ENCODE measurements at places on chromosomes 7 and 10.

DNA sequence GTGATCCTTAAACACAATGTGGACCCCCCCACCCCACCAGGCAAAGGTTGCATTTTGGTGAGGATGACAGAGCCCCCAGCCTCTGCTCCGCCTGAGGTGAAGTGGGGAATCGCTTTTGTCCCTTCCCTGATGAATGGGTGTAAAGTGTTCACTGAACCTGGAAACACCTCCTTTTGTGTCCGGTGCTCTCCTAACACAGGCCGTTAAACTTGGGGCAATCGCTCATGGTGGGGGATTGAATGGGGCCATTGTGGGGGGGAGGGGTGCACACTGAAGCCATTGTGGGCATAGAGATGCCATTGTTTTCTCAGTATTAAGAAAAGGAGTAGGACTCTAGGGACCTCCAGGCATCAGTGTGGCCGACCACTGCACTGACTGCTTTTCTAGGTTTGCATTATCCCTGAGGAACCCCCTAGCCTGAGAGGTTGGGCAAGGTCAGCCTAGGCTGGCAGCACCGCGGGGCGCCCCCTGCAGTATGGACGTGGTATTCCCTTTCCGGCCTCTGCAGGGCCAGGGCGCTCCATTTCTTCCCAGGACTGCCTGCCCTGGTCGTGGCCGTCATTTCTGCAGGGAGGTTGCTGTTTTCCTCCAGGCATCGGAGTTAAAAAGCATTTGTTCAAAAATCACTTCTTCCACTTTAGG, 158.3 kb downstream of the TCF7L2 start:
- DNase-seq, result no peak

DNA sequence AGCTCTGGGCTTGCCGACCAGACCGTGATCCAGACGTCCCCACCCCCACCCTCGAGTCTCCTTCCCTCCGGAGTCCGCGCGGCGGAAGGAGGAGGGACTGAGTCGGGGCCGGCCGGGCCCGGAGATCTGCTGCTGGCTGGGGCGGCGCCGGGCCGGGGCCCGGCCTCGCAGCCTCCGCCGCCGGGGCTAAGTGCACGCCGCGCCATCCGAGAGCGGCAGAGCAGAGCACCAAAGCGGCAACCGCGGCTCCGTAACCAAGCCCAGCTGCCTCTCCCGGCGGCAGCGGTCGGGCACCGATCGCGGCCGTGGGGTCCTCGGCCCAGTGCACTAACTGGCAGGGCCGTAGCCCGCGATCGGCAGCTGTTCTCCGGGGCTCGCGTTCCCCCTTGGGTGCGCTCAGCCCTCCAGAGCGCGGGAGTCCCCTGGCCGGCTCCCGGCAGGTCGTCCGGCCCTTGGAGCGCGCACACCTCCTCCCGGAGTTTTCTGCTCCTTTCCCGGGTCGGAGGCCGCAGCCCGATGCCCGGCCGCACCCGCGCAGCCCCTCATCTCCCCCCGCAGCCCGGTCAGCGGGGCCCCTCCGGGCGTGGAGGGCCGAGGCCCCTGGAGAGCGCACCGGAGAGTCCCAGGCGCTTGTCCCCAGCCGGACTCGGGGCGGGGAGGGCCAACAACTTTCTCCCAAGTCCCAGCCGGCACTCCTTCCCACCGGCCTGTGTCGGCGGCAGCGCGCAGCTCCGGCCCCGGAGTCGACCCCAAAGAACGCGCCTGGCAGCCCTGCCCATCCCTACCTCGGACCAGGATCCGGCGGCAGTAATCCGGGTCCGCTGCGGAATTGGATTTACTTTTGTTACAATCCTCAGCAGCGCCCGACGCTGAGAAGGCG, 799 bp downstream of the VAX1 start:
- no peak for DNase-seq

DNA sequence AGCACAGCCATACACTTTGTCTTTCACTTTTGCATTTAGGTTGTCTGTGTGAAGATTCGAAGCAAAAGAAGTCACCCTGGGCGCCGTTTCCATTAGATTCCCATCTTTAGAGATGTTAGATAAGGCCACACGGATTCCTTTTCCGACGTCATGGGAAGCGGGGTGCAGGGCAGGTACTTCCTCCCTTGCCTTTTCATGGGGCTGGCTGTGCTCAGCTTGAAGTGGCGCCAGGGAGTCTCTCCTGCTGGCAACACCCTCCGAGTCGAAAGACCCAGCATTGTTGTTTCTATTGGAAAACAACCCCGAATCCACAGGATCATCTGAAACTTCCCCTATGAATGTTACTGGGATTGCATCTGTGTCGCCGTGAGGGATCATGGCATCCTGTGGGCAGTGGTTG, 246.4 kb upstream of the GRB10 start:
- no peak for DNase-seq

DNA sequence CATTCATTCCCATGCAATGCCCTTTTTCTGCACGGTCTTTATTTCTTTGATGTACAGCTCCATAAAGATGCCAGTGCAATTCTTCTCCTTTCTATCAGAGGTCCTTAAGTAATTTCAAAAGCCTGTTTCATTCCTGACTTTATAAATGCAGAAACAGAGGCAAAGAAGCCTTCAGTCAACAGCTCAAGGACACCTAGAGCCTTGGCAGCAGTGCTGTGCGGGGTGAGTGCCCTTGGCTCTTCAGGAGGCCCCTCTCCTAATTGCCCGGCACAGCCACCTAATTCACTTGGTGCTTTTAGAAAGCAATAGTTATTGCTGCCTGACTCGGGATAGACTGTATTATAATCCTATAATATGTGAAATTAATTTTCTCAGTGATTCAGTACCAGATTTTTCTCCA, 169.6 kb upstream of the KLF6 start:
- no peak for DNase-seq

DNA sequence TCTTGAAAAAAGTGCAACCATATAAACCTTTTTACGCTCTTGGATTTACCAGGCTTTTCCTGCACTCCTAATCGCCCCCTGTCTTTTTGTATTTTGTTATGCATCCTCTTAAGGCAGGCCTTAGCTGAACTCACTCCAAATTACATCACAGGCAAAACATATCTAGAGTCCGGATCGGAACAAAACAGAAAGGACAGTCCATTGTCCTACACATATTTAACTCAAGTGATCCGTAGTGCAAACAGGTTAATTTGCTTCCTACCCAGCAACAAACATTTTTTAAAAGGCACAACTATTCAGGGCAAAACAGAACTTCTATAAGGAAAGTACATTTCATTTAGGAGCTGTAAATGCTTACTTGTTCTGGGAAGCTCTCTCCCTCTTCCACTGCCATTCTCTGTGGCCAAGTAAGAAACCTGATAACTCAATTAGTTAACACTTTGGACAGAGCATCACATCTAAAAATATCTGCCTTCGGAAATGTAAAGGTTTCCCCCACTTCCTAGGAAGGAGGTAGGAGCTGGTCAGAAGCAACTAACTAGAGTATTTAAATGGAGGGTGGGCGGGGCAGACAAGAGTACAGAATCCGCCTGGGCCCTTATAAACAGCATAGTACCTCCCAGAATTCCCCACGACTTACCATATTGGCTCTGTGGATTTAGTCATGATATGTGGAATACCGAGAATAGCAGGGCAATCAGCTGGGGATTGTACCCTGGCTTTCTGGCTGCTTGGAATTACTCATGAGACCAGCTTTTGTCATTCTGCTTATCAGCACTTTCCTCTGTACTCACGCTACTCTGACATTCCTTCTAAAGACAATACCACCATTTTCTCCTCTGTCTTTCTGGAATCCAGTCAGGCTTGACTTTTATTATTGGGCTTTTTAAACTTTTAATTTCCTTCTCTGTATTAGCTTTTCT, 89.5 kb downstream of the ANK3 start:
- DNase-seq, result no peak

DNA sequence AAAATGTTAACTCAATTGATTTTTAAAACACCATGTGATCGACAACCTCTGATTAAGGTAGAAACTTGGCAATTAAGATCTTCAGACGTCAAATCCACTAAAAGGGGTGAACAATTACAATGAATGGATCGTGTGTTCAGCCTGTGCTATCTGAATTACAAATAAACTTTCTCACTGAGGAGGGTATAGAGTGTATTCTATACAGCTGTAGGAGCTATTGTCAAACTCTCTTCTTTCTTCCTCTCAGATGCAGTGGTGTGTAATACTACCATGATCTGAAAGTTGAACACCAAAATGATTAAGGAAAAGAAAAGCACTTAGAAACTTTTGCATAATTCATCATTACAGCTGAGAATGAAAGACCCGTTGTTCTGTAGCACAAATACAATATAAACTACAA, 32.2 kb upstream of the MACC1 start:
- DNase-seq, result no peak

DNA sequence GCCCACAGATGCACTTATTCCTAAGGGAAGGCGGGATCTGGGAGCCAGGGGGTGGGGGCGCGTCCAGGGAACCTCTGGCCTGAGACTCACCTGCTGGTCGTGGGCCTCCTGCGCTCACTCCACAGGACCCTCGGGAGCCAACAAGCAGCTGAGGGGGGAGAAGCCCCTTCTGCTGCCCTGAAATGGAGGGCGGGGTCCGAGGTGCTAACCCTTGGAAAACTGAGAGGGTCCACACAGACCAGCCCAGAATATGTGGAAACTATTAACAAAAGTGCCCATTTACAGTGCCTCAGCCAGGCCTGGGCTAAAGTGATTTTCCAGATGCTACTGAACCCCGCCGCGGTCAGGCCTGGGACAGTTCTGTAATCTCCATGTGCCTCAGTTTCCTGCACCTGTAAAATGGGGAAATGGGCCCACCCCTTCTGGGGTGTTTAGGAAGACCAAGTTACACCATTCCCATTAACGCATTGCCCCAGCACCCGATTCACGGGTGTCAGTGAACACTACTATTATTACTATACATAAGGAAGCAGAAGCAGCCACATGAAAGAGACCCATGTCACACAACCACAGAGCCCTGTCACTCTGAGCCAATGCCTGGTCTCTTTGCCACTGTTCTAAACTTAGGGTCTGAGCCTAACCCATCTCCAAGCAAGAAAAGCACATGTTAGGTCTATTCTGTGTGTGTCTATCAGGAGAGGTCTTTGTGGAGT, 630 bp upstream of the VSTM4 start:
- no peak for DNase-seq

Data from activated CD8-positive, alpha-beta memory T cell treated with anti-CD3 and anti-CD28 coated beads for 4 hours (primary cell).